ENCODE measurements at places on chromosomes 5 and 9.

GRCh38 chr5:83570916-83571315, 99.4 kb downstream of the VCAN start:
- no peak for DNase-seq

- DNase-seq, result no peak
Observed at GRCh38 chr5:20556115-20556763, 568.2 kb upstream of the CDH18 start.

DNA sequence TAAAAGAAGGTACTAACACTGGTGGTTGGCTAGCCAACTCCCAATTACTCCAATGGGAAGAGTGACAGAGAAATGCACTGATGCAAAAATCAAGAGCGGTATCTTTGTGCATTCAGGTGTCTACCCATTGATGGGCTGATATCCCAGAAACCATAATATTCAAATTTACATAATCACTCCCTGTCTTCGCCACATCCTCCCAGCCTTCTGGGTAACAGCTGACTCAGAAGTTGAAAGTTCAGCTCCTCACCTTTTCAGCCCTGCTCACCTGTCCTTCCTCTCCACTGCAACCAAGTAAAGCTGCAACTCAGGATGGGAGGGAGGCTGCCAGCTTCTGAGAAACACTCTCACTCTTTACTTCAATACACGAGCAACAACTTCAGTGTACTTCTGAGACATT, 6.9 kb downstream of the SUSD1 start:
- no peak for DNase-seq

DNA sequence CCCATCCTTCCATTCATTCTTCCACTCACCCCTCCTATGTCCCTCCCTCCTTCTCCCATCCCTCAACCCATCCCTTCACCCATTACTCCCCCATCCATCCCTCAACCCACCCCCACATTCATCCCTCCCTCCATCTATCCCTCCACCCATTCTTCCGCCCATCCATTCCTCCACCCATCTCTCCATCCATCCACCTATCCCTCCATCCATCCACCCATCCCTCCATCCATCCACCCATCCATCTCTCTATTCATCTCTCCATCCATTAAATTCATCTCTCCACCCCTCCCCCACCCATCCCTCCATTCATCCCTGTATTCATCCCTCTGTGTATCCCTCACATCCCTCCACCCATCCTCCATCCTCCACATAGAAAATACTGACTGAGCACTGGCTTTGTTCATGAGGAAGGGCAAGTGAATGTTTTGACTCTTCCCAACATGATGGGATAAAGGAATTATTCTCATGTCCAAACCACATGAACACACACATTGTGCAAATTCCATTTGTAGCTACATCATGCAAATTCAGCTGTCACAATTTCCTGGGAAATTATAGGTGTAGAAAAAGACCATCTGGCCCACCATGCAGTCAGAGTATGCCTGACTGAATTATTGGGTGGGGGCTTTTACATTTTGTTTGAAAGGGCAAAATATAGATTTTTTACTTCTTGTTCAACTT, 6.9 kb upstream of the VAV2 start:
- DNase-seq, result no peak

GRCh38 chr5:94595281-94595840, 23.0 kb downstream of the KIAA0825 start:
- DNase-seq, result no peak

- no peak for DNase-seq
Observed at GRCh38 chr5:147483188-147483790, 26.6 kb downstream of the DPYSL3 start.

DNA sequence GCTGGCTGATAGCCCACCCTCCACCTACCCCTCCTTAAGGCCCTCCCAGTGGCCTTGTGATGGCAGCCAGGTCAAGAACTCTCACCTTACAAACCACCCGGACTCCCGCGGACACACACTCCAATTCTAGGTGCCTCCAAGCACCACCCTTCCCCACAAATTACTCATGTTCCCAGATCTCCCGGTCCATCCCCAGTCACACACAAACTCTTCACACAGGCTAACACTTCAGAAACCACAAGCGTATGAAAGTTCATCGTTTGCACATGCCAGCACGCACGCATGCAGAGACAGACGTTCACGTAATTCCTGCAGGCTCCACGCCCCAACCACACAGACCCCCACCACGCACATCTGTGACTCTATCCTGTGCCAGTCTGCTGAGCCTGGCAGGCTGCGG, 18.0 kb downstream of the NR5A1 start:
- DNase-seq, result no peak

DNA sequence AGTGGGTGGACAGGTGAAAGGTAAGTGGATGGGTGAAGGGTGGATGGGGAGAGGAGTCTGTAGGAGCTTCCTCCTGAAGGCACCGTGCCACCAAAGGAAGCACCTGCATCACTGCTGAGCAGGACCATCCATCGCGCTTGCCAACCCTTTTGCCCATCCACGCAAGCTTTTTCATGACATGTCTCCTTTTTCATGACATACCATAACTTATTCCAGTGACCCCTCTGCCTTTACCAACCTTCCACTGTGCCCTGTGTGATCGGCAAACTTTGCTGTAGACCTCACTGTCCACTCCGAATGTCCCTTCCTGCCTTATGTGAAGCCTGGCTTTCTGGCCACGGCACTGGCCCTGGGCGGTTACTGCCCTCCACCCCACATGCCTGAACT, 13.4 kb downstream of the FLT4 start:
- no peak for DNase-seq

GRCh38 chr9:136326761-136327303, 507 bp upstream of the GPSM1 start:
- no peak for DNase-seq

GRCh38 chr9:101398930-101399642, 435 bp downstream of the ZNF189 start:
- DNase-seq, result no peak

GRCh38 chr9:130701059-130702022, 7.8 kb downstream of the EXOSC2 start:
- DNase-seq, result peak; percentile 32

- no peak for DNase-seq
Observed at GRCh38 chr5:123367739-123368138, 55.5 kb downstream of the CEP120 start.

GRCh38 chr5:74035521-74035937, 409.5 kb downstream of the ARHGEF28 start:
- DNase-seq, result no peak

DNA sequence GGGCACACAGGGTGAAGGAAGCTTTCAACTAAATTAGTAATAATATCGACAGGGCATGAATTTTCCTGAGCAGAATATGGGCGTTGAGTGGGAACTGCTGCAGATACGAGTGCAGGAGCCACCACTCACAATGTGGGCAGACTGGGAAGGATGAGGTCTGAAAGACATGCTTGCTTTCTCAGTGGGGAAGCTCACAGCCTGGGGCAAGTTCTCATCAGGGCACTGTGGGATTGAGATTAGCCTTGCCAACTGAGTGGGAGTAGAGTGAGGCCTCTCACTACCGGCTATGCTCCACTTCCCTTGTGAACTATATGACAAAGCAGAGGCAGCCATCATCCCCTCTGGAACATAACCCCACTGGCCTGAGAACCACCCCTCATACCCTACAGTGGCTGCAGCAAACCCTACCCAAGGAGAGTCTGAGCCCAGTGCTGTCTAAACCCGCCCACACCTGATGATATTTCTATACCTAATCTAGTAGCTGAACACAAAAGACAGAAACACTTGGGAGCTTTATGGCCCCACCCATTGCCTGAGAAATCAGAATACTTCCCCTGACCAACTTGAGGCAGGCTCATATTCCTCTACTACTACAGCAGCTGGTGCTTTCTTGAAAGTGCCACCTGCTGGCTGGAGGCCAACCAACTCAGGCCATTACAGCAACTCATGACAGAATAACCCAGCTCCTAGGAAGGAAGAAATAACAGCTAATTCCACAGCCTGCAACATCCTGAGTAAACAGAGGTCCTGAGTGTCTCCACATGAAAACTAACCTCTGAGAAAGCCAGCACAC, 173.7 kb upstream of the SPEF2 start:
- no peak for DNase-seq

DNA sequence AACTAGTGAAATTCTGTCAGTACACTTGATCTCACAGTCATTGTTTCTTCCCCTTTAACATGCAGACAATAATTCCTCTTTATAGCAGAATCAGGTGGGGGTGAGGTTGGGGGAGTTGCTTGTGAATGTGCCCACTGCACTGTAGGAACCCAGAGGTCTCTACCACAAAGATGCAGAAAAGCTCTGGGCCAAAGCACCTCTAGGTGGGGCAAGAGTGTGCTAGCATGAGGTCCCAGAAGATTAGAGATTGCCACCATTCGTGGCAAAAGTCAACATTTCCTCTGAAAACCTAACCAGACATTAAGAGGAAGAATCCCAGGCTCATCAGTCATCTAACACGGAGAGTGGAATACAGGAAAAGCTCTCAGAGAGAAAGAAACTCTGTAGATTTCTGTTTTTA, 74.5 kb downstream of the PTCD2 start:
- DNase-seq, result no peak

DNA sequence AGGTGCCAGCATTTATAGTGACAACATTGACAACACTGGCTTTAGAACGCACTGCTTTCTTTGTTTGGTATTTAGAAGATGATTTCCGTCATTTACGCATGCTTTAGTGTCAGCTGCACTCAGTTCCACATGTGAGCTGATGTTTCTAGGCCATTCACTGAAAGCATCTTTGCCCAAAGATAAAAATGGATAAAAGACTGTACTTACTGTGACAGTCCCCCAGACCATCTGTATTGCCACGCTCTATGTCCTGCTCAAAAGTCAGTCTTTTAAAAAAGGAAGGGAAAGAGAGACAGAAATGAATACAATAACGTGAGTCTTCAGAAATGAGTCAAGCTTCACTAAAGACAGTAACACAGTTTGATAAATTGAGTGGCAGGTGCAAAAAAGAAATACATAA, 99.3 kb downstream of the SEMA6A start:
- DNase-seq, result no peak

- no peak for DNase-seq
Observed at GRCh38 chr5:97480313-97480712, 297.3 kb upstream of the RIOK2 start.

- DNase-seq, result no peak
Observed at GRCh38 chr9:116207371-116208111, 54.0 kb downstream of the PAPPA start.

- no peak for DNase-seq
Observed at GRCh38 chr9:691825-692400, 149.6 kb upstream of the DMRT1 start.

DNA sequence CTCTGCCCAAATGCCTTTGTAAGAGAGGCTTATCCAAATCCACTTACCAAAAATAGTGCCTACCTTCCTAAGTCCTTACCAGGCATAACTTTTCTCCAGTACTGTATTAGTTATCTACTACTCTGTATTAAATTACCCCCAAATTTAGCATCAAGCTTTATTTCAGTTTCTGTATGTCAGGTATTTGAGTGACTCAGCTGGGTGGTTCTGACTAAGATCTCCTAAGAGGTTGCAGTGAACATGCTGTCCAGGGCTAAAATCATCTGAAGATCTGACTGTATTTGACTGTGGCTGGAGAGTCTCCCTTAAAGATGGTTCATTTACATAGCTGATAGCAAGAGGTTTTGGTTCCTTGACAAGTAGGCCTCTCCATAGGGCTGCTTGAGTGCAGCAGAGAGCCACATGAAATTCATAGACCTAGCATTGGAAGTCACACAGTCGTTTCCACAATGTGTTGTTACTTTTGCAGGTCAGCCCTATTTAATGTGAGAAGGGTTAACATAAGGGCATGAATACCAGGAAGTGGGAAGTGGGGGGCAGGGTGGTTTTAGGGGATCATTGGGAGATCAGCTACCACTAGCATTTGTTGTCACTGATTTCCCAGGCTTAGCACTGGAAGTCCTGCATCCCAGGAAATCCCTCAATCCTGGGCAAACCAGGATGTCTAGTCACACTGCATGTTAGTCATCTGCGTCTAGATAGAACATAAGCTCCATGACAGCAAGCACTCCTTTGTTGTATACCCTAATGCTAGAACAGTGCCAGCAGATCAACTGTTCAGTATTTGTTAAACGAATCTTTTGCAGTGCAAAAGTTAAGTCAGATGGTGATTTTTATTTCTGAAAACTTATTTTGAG, 2.0 kb upstream of the ZNF622 start:
- DNase-seq, result no peak

- DNase-seq, result no peak
Observed at GRCh38 chr5:180380856-180381255, 27.7 kb upstream of the GFPT2 start.

- DNase-seq, result no peak
Observed at GRCh38 chr5:96219580-96220281, 213.3 kb downstream of the PCSK1 start.

DNA sequence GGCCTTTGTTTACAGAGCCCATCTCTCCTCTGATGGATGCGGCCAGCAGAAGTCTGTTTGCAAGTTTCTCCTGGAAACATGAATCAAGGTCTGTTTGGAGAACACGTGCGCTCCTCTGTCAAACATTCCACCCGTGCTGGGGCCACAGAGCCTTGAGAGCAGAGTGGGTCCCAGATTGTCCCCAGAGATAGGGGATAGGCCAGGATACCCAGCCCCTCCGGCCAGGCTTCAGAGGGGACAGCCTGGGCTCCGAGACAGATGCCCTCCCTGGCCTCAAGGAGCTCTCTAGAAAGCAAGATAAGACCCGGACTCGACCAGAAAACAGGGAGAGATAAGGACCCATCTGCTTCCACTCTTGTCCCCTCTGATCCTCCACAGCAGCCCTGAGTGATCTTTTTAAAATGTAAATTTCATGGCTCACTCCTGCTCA, 40.4 kb upstream of the HAND1 start:
- no peak for DNase-seq

GRCh38 chr9:9489183-9489582, 1123.6 kb downstream of the PTPRD start:
- no peak for DNase-seq

GRCh38 chr5:83877911-83878706, 157.5 kb upstream of the HAPLN1 start:
- DNase-seq, result no peak

DNA sequence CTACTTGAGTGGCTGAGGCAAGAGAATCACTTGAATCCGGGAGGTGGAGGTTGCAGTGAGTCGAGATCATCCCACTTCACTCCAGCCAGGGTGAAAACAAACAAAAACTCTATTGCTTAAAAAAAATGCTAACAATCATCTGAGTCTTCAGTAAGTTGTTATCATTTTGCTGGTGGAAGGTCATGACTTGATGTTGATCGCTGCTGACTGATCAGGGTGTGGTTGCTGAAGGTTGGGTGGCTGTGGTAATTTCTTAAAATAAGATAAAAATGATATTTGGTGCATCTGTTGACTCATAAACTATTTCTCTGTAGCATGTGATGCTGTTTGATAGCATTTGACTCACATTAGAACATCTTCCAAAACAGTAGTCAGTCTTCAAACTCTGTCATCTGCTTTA, 349.4 kb upstream of the PAPPA start:
- DNase-seq, result no peak

Data from stimulated activated CD8-positive, alpha-beta memory T cell treated with anti-CD3 and anti-CD28 coated beads, Interleukin-7, amount 100 ng/mL, for 1 hour (primary cell).